ENCODE measurements at places on chromosomes 7 and 10.
A peak's percentile ranks its signal among the peaks of the same experiment; 100 is the strongest.

DNA sequence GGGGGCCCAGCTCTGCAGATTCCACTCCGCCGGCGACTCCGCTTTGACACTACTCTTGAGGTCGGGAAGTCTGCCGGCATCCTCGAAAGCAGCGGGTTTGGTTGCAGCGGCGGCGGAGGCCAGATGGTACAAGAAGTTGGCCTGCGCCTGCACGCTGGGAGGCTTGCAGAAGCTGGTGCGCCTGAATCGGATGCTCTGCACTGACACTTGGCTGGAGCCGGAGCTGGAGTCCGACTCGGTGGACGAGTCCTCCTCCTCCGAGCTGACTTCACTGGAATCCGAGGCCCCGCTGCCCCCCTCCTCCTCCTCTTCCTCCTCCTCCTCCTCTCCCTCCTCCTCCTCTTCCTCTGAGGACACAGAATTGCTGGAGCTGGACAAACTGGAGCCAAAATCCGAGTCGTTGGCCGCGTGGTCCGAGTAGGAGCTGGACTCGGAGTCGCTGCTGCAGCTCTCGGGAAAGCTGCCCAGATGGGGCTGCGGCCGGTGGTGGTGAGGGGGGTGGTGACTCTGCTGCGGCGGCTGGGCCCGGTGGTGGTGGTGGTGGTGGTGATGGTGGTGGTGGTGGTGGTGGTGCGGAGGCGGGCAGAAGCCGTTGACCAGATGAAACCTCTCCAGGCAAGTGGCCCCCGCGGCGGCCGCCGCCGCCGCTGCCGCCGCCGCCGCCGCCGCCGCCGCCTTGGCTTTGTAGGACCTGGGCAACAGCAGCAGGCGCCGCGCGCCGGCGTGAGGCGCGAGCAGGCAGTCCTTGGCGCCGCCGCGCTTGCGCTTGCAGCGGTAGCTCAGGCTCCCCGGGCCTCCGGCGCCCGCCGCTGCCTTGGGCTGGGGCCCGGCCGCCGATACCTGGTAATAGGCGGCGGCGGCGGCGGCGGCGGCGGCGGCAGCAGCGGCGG, 9.0 kb downstream of the SKIDA1 start:
- DNase-seq, result no peak

- no peak for DNase-seq
Measured at GRCh38 chr10:99365736-99366135, 36.6 kb downstream of the CNNM1 start.

DNA sequence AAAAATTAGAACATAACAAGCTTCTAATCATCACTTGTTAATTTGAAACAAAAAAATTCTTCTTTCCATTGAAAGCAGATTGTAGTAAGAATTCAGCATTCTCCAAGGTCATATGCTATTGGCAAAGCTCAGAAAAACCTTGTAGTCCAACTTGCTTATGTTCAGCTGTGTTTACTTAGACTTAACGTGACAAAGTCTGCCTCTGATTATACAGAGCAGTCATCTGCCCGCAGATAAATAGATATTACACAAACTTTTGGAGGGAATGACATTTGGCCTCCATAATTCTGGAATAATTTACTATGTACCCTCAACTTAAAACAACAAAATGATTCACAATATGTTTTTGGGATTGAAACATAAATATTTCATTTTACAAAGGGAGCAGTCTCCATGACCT, 45.8 kb downstream of the MKX start:
- no peak for DNase-seq

GRCh38 chr7:138610671-138611170, 90.4 kb downstream of the SVOPL start:
- no peak for DNase-seq

DNA sequence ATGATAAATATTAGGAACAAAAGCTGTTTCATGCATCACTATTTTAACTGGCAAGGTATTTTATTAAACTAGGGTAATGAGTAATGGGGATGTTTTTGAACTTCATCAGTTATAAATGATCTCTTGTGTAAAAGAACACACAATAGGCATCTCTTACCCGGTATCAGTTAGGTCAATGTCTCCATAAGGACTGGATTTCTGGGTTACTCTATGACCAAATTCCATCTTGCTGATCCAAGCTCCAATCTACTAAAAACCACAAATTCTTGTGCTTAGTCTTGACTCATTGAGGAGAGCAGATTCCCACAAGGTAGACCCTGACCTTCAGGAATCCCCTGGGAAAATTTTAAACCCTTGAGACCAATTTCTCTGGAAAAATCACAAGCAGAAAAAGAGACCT, 1167.7 kb downstream of the XPNPEP1 start:
- DNase-seq, result no peak

DNA sequence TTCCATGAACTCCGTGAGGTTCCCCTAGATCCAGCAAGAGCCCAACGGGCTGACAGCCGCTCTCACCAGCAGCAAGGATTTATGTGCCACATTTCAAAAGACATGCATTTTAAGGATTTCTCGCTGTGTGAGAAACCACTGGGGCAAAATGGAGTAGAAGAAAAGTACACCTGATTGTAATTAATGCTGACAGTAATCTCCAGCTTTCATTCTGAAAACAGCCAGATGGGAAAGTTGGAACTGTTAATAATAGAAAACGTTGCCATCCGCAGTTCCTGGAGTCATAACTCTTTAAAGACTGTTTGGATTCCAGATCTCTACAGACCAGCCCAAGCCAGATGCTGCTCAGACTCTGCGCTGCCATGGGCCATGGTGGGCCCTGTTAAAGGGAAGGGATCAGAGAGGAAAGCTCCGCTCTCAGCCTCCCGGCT, 216.9 kb upstream of the GLI3 start:
- DNase-seq, result no peak

- DNase-seq, result peak; percentile 16
Measured at GRCh38 chr7:148699024-148699781, 500 bp downstream of the CUL1 start.

- DNase-seq, result no peak
Measured at GRCh38 chr10:23585186-23585585, 146.3 kb downstream of the OTUD1 start.

DNA sequence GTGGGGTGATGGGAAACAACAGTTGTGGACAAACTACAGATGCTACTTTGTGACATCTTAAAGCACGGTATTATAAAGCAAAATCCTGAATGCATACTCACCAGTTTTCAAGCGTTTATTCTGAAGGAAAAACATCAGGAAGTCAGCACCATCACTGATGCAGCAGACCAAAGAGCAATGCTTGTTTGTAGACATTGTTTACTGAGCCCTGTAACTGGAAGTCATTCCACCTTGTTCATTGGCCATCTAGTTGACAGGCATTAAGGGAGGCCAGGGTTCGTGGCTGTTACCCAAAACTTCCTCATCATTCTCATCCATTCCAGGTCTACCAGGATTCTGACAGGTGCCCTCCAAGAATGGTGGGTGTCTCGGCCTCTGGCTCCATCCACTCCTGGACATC, 55.3 kb upstream of the FAM204A start:
- no peak for DNase-seq

- DNase-seq, result no peak
Measured at GRCh38 chr7:141232286-141233051, 158.6 kb downstream of the TMEM178B start.

- DNase-seq, result no peak
Measured at GRCh38 chr10:3166496-3167290, 5.9 kb downstream of the PITRM1 start.

DNA sequence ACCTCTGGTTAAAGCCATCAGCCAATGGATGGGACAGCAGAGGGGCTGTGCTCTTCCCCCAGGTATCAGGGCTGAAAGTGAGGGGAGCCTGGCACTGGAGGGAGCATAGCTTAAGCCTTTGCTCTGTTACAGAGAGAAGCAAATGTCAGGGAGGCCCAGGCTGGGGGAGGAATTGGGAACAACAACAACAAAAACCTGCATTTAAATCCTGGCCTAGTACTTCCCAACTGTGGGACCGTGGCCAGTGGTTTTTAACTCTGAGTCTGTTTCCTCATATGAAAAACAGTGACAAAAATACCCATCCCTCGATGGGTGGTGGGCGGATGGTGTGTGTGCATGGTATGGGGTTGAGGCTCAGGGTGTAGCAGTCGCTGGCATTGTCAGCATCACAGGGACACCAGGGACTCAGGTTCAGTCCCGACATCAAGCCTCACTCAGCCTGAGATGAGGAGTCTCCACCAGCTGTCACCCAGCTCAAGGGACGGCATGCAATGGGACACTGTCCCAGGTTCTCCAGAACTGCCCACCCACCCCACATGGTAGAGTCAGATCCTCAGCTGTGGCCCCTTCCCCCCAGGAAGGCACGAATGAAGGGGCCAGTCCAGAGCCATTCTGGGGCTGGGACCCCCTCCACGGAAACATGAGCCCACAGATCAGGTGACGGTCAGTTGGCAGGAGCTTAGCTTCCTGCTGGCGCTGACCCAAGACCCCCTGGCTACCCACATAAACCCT, 74.5 kb downstream of the AFAP1L2 start:
- DNase-seq, result no peak

DNA sequence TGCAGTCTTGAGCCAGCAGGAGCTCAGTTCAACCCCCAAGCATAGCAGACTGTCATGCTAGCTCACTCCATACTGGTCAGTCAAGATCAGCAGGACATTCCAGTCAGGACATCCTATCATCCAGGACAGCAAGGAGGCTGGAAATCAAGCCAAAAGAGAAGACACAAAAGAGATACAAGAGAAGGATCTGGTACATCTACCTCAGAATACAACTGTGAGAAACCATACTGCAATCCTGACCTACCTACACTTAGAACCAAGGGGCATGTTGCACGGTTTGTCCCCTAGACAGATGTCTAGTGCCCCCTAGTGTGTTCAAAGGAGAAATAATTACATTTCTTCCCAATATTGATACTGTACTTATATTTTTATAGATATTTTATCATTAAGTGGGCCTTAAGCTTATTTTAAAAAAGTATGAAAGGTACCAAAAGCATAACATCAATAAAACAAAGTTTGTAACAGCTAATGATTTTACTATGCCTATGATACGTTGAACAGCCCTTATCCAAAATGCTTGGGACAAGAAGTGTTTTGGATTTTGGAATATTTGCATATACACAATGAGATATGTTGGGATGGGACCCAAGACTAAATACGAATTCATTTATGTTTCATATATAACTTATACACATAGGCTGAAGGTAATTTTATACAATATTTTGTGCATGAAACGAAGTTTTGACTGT, 26.7 kb downstream of the ERCC6 start:
- peak; percentile 64 for DNase-seq

DNA sequence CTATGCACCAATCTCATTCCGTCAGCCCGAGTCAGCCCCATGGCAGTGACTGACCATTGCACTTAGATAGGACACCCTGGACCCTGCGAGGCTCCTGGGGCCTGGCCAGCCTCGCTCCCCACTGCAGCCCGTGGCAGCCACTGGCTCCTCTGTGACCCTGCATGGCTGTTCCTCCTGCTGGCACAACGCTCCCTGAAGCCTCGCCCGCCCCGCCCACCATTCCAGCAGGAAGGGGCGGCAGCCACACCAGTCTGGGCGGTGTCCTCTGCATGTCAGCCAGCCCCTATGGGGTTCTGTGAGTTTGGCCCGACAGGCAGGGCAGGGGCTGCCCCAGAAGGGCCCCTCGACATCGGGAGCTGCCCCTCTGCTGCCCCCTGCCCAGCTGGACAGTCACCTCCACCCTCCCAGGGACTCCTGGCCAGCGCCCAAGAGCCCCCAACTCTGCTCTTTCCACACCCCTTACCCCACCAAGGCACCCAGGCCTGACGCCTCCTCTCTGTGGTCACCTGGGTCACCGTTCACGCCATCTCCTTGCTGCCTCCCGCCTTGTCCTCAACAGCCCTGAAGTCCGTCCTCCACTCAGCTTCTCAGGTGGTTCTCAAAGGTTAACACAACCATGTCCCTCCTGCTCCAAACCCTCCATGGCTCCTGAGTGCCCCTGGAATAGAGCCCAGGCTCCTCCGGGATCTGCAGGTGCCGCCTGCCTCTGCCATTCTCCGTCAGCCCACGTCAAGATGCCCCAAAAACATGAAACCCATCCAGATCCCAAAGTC, 103.5 kb downstream of the MICALL2 start:
- DNase-seq, result no peak

- DNase-seq, result no peak
Measured at GRCh38 chr10:49000437-49001398, 61.1 kb upstream of the LRRC18 start.

GRCh38 chr10:125148528-125148927, 11.8 kb downstream of the CTBP2 start:
- DNase-seq, result no peak

GRCh38 chr7:42236976-42237810, at the start of gene GLI3:
Gene GLI3, minus strand, starts transcription at chr7:42237209. Its CDS starts 13,956 bp downstream, at chr7:42223253.
- DNase-seq, result no peak

- no peak for DNase-seq
Measured at GRCh38 chr10:29583674-29584073, 51.1 kb downstream of the SVIL start.

DNA sequence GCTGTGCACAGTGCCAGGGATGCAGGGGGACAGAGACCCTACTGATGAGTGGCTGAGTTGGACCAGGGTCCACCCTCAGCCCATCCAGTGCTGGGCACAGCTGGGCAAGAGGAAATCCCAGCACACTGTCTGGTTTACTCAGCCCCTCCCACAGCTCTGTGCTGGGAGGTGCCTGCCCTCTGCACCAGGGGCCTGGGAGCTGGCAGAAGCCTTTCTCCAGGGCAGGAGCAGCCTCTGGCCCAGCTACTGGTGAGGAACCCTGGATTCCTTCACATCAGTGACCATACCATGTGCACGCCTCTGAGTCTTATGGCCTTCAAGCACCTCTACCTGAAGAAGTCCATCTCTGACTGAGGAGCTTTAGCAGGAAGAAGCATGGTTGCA, 25.9 kb upstream of the C10orf71 start:
- no peak for DNase-seq

DNA sequence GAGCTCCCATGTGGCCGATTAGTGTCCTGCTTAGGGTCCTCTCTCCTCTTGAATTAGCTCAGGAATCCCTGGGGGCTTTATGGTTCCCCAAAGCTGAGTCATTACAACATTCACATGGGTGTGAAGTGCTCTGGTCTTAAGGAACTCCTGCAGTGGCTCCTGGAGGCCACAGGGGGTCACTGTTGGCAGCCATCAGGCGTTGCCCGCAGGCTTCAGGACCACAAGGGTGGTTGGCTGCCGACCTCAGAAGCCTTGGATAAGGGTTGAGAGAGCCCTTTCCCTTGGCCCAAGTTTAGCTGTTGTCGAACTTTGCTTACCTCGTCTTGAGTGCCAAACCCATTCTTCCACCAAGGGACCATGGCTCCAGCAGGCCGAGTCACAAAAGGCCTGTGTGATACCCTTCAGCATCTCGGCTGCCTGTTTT, 61.7 kb downstream of the SH2D4B start:
- peak; percentile 58 for DNase-seq

DNA sequence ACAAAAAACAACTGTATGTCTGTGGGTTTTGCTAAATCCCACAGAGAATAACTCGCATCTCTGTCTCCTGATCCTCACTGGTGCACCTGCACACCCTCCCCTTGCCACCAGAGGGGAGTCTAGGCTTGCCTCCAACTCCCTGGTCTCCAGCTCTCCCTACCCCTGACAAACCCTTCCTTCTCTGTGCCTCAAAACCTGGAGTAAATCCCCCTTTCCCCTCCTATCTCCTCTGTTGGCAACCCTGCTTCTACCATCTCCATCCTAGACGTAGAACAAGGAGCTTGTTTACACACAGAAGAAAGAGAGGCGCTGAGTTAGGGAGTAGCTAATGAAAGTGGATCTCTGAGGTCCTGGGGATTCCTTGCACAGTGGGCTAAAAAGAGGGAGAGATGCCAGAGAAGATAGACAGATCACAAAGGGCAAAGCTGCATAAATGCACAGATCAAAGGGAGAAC, 6.0 kb downstream of the MBLAC1 start:
- peak; percentile 50 for DNase-seq

Measured in AML-193 (cell line).